ENCODE measurements at places on chromosomes 7 and 10. TPM values are rescaled to one million over a fixed set of nuclear protein-coding genes. Genes with fewer than 3 reads are reported as not detected.

WDR86 gene
- total RNA-seq = 29.8 TPM

SRI gene
- 143 TPM for total RNA-seq

PRPS1L1 gene
- total RNA-seq = not detected

TUBAL3 gene
- total RNA-seq = not detected

WNT8B gene
- total RNA-seq = 3.8 TPM

PITX3 gene
- total RNA-seq = not detected
